ENCODE measurements at places on chromosomes 12 and 14.

GRCh38 chr12:4324366-4324765 lies 3.4 kb downstream of the TIGAR start:
- no peak for DNase-seq

DNA sequence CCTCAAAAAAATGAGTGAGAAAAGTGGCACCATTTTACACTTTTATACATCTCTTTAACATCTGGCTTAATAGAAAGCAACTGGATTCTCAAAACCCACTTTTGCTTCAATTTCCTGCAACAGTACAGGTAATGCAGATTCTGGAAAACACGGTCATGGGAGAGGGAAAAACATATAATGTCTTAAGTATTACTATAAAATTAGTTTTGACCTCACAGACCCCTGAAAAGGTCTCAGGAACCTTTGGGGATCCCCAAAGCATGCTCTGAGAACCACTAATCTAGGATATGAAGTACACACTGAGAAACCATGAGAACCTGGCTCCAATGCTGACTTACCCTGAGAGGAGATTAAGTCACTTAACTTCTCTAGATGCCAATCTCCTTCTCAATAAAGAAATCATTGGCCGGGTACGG lies 64.7 kb downstream of the PPP2R5E start:
- no peak for DNase-seq

- DNase-seq = peak; percentile 50
Measured at GRCh38 chr14:21748869-21749303, 75.3 kb upstream of the OR4E1 start.

DNA sequence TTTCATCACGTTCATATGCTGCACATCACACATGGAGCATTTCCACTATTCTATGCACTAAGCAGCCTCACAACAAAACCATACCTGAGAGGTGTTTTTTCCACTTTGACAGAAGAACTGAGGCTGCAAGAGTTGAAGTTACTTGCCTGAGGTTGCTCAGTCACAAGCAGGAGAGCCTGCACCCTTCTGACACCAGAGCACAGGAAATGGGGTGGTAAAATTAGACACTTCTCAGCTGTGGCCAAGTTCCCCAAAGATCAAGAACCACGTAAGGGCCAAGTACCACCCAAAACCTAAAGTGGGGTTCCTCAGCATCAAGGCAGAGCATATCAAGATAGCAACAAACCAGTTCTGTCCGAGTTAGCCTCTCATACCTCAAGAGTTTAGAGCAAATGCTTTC lies 185.8 kb downstream of the CAPZA3 start:
- DNase-seq = no peak

DNA sequence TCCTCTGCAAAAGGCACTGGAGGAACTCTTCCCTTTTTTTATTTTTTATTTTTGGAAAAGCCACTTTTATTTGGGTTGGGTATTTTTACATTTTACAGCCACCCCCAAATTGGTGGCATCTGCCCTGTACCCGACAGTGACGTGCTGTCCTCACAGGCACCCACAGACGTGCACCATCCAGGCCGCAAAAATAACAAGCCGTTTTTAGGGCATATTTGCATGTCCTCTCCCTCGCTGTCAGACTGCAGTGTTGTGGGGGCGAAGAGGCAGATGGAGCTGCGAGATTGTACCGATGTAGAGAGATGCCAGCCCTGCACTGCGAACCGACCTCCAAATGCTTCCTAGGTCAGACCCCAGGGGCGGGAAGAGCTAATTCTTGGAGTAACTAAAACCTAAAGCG lies 12.2 kb downstream of the JDP2 start:
- DNase-seq = no peak

- DNase-seq = no peak
Measured at GRCh38 chr12:66438601-66439000, 136.3 kb downstream of the HELB start.

DNA sequence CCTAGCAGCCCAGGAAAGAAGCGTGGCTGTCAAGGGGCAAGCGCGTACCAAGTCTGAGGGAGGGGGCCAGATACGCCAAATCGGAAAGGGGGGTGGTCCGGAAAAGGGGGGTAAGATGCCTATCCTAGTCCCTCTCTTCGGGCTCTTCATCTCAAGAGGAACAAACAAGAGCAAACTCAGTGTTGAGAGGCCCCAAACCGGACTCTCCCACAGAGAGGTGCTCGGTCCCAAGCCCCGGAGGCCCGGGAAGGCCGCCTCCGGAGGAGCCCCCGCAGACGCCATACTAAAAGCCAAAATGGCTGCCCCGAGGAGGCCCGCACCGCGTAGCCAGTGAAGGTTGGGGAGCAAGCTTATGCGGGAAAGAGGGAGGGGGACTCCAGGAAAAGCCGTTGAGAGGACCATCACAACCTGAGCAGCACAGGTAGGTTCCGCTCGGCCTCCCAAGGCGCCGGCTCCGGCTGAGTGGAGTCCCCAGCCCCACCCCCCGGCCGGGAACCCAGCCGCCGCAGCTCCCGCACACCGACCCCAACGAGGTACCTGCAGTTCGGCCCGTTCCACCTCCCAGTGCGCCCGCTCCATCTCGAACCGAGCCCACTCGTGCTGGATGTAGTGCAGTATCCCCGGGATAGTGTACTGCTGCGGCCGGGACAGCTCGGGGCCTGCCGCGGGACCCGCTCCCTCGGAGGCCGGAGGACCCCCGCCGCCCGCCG lies at the start of gene AP4S1:
Gene AP4S1 (plus strand): TSS at position 283 of the 710 bp plus-strand sequence. CDS start 40,548 bp downstream, outside the sequence.
- DNase-seq = peak; percentile 28

- DNase-seq = no peak
Measured at GRCh38 chr12:68958322-68958721, 25.4 kb upstream of the CPM start.

Data from activated CD4-positive, alpha-beta T cell treated with anti-CD3 and anti-CD28 coated beads, Interleukin-2, amount 50 U/mL, for 4 hours (primary cell).